ENCODE measurements at places on chromosomes 4 and X.

DNA sequence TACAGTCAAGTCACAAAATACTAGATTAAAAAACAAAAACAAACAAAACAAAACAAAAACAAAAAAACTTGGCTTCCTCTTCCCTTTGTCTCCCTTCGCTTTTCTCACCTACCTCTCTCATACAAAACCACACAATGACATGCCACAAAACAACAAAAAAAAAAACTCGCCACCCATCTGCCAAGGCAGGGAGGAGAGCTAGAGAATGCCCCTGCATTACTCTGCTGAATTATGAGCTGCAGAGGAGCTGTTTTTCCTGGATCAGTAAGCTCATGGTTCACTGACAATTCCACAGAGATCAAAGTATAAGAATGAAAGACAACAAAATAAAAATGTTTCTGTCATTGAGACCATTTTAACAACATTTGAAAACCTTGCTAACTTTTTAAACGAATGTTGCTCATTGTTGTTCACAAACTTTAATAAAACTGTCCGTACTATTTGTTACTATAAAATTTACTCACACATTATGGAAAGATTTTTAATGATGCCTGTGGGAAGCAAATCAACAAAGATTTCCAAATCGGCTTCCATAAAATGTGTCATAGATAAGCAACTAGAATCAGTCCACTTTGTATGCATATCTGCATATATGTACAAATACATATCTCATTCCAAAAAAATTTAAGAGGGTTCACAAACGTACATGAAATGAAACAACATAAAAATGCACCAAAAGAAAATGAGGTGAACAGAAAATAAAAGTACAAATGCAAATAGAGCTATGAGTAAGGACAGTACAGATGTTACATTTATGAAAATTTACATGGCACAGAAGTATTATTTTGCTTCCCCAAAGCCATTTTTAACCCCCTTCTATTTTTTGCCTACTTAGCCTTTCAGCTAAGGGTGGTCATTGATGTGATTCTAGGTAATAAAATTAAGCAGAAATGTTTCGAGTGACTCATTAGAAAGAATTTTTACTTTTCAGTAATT lies 252.4 kb upstream of the FAT4 start:
- no peak for DNase-seq

GRCh38 chrX:104172788-104173187 lies 6.5 kb downstream of the FAM199X start:
- no peak for DNase-seq

DNA sequence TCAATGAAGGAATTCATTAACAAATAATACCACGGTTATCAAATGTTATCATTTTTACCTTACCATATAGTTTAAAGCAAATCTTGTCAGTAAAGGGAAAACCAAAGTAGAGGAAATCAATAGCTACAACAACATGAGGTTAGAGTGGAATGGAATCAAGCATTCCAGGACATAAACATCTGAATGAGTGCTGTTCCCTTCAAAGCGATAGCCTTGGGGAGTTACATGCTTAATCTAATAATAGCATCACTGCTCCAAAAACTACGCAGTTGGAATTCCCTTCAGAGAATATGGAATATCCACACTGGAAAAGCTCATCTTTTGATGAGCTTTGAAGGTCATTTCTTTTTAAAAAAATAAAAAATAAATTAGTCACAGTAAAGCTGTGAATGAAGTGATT lies 31.2 kb downstream of the PDE5A start:
- no peak for DNase-seq

DNA sequence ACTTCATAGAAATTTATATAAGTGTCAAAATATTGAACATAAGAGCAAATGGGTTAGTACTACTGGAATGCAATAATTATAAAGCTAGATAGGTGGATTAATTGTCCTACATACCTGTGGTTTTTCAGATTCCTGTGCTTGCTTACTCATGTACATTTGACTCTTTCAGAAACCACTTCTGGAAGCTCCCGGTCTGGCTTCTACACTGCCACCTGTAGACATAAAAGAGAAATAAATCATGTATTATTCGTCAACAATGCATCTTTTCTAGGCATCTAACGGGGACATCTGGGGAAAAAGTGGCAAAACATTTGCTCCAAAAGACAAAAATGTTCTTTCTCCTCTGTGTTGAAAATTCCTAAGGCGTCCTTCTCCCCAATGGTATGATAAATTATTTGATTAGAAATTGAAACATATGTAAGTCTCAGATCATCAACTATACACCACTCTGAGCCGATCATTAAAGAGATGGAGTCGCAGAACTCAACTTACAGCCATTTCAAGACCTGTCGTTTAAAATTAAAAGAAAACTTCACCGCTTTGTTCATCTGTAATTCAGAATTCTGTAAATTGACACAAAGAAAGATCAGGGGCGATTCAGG lies 648.7 kb upstream of the DIPK2B start:
- DNase-seq, result peak; percentile 31

GRCh38 chr4:26785810-26786209 lies 74.8 kb upstream of the STIM2 start:
- no peak for DNase-seq

DNA sequence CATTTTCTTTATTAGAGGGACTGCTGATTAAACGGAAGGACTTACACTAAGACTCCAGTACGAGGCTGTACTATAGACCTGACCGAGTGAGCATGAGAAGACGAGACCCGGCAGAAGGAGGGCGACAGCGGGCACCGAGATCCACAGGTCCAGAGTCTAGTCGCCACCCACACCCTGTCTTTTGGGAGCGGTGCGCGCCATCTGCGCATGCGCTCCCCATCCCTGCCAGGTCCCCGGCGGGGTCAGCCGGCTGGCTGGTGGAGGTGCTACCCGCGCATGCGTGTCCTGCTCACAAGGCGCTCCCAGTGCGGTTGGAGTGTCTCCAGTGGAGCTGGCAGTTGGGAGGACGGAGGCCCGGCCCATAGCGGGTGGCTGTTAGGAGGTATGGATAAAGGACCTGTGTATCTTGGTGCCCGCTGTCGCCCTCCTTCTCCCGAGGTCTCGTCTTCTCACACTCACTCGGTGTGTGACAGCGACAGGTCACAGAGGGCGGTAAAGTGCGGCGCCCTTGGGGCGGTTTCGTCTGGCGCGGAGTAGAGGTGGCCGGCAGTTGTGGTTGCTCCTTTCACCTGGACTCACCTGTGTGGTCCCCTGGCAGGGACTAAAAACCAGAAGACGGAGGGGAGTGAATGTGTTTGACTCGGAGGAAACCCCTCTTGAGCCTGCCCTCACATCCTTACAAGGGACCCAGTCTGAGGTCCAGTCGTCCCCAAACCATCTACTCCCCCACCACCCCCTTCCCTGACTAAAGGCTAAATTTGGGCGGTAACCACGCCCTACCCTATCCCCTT lies 7.6 kb upstream of the HSD17B10 start:
- DNase-seq, result peak; percentile 78

DNA sequence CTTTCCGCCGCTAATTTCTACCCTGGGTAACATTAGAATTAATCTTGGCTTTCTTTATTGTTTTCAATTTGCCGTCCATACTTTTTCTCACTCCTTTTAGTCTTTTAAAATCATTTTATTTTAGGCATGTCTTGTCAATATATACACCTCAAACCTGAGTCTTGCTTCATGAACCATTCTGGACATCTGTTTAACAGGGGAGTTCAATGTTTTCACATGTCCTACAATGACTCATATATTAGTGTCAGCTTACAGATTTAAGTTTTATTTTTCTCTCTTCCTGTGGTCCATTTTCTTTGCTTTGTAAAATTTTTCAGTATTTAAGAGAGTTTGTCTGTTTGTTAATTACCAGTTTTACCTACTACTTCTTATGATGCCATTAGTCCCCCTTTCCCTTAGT lies 89.5 kb downstream of the LCORL start:
- DNase-seq, result no peak

GRCh38 chrX:136055651-136056221 lies 70.5 kb downstream of the SLC9A6 start:
- no peak for DNase-seq

- no peak for DNase-seq
Measured at GRCh38 chrX:116499780-116500179, 37.0 kb upstream of the CT83 start.

DNA sequence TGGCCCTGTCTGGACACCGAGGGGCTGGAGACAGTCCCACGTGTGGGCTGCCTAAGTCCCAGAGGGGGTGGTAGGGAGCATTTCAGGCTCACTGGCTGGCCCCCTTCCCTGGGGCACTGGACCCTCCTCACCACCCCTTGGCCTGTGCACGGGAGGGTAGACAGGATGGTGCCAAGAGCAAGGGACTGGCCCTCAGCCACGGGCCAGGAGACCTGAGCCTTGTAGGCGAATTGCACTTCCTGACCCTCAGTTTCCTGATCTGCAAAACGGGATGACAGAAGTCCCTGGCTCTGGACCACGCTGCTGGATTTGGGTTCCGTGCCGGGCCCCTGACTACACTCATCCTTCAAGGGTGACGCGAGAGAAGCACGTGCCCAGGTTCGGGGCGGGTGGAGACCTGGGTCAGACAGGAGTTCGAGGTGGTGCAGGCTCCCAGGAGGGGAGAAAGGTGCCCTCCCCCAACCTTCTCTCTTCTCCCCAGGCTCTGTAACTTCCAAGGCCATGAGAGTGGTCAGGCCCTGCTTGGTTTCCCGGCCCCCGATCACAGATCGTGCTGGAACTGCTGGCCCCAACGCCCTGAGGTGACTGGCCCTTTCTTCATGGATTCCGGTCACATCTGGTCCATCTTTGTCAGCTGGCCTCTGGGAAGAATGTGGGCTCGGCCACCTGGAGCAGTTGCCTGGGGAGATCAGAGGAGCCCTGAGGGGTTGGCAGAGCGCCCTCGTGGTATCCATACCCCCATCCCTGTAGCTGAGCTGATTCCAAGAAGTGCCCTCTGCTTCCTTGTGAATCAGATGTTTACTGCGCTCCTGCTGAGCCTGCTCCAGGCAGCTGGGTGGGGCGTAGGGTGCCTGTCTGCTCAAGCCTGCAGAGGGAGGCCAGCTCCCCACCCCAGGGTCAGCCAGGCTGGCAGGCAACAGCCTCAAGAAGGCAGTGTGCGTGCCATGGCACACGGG lies 3.3 kb downstream of the SH3BP2 start:
- no peak for DNase-seq

GRCh38 chrX:20382518-20383297 lies 116.0 kb upstream of the RPS6KA3 start:
- DNase-seq, result no peak

GRCh38 chr4:165326831-165327210 lies 648 bp upstream of the MSMO1 start:
- DNase-seq, result no peak

- DNase-seq, result no peak
Measured at GRCh38 chrX:7062276-7062675, 85.2 kb upstream of the STS start.

GRCh38 chrX:40068048-40068447 lies 29.7 kb downstream of the BCOR start:
- DNase-seq, result peak; percentile 16

DNA sequence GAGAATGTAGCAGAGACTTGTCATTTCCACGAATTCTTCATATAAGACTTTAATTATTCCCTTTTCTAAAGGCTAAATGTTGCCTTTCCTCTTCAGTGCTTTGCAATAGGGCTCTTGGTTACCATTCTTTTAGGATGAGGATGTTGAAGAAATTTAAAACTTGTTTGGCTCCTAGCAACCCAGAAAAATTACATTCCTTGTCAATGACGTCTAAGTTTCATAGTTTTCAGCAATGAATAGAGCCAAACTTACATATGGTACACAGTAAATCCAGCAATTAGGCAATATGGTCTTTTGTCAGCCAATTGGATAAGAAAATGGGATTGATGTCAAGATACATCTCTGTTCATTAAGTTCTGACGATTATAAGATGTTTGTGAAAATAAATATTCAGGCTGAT lies 1639.6 kb upstream of the PCDH10 start:
- DNase-seq, result no peak

GRCh38 chr4:70681704-70682103 lies 6.6 kb upstream of the UTP3 start:
- no peak for DNase-seq

GRCh38 chr4:102696758-102697157 lies 64.0 kb downstream of the MANBA start:
- DNase-seq, result no peak

GRCh38 chr4:125121581-125121980 lies 193.2 kb upstream of the FAT4 start:
- DNase-seq, result no peak

- DNase-seq, result no peak
Measured at GRCh38 chr4:4662230-4662629, 120.4 kb upstream of the STX18 start.

- DNase-seq, result no peak
Measured at GRCh38 chrX:20177093-20177492, 35.5 kb upstream of the EIF1AX start.

GRCh38 chr4:98780926-98781325 lies 122.5 kb upstream of the TSPAN5 start:
- DNase-seq, result no peak

DNA sequence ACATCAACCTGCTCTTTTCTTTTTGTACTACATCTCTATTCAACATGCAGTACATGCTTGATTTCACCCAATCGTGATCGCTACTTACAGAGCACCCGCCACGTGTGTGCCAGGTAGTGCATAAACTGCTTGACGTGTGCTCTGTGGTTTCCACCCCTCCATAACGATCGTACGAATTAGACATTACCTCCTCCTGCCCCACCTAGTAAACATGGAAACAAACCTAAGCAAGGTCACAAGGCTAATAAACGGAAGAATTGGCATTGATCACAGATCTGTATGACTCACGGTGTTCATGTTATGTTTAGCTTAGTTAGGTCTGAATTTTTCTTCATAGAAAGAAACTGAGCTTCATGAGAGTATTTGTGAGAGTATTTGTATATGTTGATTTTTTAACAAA lies 64.1 kb downstream of the STX18 start:
- DNase-seq, result no peak

DNA sequence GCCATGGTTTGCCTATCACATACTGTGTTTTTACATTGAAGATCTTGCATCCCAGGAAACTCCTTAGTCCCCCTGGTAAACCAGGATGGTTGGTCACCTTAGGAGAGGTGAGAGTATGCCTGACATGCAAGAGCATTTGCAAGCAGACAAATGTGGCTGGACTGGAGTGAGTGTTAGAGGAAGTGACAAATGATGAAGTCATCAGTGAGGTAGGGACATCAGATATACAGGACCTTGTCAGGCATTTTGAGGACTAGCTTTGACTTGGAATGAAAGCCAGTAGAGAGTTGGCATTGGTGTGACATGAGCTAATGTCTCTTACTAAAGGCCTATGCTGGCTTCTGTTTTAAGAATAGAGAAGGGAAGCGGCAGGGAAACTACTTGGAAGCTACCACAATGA lies 124.9 kb downstream of the FRMPD4 start:
- no peak for DNase-seq

GRCh38 chr4:88230461-88230891 lies 53.9 kb downstream of the PPM1K start:
- no peak for DNase-seq

DNA sequence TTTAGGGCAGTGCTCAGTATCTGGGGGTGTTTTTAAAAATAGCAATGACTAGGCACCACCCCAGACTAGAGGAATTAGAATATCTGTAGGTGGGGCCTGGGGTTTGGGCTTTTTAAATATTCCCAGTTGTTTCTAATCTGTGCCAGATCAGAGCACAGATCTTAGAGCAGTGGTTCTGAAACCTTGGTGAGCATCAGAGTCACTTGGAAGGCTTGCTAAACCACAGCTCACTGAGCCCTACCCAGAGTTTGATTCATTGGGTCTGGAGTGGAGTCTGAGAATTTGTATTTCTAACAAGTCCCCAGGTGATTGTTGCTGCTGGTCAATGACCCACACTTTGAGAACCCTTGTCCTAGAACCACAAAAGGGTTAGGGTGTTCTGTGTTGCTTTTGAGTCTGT lies 16.7 kb downstream of the HADH start:
- no peak for DNase-seq

GRCh38 chr4:144296941-144297340 lies 156.4 kb upstream of the GYPA start:
- DNase-seq, result no peak

Data from CD4-positive, alpha-beta T cell treated with Interleukin-6 at 100 ng/mL for 8 hours (primary cell).